NCI-H446 (cell line): ENCODE measurements at places on chromosomes 7 and 10.

- no peak for DNase-seq
These were observed 47.3 kb upstream of the AUTS2 start for GRCh38 chr7:69550991-69551390.

DNA sequence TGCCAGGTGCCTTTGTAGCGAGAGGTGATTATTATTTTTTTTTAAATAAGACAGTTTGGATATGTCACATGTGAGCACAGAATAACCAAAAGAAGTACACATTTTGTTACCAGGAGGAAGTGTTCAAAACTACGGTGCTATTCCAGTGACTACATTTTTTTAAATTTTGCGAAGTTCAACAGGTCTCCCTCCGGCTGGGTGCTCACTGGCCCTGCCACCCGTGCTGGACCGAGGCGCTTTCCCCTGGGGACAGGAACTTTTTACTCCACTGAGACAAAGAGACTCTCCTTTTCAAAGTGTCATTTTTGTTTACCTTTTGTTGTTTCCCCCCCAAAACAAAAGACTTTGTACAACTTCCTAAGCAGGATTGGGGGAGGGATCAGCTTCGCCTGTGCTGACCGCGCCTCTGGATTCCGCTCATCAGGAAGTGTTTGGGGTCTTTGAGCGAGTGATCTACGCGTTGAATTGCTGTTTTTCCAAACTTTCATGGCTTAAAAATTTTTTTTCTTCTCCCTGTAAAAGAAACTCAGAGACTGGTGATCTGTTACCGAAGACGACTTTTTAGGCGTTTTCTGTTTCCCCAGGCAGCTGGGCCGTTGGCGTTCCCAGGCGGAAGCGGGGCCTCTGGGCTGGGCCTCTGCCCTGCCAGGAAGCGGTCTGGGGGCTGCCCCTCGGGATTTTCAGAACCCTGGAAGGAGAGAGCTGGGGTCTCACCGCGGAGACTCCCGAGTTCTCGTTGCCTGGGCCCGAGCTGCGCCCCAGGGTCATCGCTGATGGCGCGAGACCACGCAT, 7.2 kb downstream of the EN2 start:
- no peak for DNase-seq

DNA sequence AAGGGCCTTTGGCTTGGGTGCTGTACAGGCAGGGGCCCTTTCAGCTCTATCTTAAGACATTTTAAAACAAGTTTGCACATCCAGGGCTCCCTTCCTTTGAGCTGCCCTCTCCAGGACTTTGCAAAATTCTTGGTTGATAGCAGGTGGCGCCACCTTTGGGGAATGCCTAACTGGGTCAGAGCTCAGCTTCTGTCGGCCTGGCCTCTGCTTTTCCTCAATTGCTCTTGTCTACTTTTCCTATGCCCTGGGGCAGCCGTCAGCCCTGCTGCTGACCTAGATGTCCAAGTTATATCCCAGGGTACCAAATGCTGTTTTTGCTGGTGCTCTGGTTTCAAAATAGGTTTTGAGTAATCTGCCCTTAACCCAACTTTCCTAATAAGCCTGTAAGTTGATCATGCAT, 65.8 kb downstream of the APBB1IP start:
- no peak for DNase-seq

DNA sequence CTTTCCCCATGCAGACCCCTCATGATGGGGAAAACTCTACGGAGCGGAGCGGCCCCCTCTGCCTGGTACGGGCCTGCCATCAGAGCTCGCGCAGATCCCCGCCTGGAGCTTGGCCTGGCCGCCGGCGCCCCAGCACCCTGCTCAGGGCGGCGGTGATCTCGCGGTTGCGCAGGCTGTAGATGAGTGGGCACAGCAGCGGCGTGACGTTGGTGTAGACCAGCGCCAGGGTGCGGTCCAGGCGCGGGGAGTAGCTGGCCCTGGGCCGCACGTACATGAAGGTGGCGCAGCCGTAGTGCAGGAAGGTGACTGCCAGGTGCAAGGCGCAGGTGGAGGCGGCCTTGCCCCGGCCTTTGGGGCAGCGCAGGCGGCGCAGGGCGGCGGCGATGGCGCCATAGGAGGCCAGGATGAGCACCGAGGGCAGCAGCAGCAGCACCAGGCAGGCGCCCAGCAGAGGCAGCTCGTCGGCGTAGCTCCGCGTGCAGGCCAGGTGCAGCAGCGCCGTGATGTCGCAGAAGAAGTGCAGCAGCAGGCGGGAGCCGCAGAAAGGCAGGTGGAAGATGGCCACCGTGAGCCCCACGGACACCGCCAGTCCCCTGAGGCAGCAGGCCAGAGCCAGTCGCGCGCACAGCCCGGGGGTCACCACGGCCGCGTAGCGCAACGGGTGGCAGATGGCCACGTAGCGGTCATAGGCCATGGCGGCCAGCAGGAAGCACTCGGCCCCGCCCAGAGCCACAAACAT, 33.4 kb downstream of the TAS2R41 start:
- DNase-seq, result no peak

DNA sequence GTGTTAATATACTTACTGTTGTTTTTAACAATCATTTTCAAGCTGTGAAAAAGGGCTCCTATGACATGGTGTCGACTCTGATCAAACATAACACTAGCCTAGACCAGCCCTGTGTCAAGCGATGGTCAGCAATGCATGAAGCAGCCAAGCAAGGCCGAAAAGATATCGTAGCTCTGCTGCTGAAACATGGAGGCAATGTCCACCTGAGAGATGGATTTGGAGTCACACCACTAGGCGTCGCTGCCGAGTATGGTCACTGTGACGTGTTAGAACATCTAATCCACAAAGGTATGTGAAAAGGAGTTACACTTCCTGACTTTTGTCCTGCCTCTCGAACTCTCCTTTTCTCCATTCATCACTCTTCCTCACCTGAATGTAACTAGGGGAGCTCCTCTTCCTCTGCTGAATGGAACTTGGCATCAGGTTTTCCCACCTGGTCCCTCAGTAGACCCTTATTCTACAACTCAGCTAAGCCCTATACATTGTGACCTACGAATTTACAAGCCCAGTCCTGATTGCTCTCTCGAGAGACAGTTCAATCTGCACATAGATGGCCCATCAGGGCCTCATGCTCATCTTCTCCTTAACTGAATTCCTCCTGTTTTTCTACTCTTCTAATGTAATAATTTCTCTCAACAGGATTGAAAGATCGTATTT, 23.0 kb downstream of the ASB15 start:
- DNase-seq, result no peak

DNA sequence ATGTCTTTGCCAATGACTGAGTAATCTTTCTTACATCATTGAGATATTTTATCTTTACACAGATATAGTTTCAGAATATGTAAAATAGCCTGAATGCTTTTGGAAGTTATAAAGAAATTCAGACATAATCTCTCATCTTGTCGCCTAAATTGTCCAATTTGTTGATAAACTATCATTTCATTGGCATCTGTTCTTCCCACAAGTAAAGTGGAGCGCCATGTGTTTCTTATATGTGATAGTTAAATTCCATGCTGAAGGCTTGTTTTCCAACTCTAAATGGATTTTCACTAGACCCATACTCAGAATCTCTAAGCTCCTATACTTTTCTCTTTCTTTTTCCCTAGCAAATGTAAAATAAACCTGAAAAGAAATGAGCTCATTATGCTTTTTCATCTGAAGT, 640.1 kb upstream of the MBL2 start:
- DNase-seq, result no peak

GRCh38 chr10:621981-622740, 67.3 kb downstream of the DIP2C start:
- DNase-seq, result no peak

- DNase-seq, result no peak
These were observed 61.7 kb downstream of the PRF1 start for GRCh38 chr10:70540789-70541360.

- DNase-seq, result no peak
These were observed 332.2 kb downstream of the EXOC4 start for GRCh38 chr7:133584956-133585668.
